Endothelial cell of coronary artery (primary cell): ENCODE measurements at places on chromosomes 1 and 21. TPM values are rescaled to one million over a fixed set of nuclear protein-coding genes. Genes with fewer than 3 reads are reported as not detected.

F11R gene
- 143 and 151 TPM in 2 replicates for total RNA-seq

TFF3 gene
- total RNA-seq, result not detected in 2 replicates

ZBTB18 gene
- total RNA-seq, result 36.4 and 40.9 TPM in 2 replicates

LSM10 gene
- 8.7 and 11.6 TPM in 2 replicates for total RNA-seq

LCE1D gene
- not detected in 2 replicates for total RNA-seq
